K562 (cell line): ENCODE measurements at places on chromosomes 16 and 17.

DNA sequence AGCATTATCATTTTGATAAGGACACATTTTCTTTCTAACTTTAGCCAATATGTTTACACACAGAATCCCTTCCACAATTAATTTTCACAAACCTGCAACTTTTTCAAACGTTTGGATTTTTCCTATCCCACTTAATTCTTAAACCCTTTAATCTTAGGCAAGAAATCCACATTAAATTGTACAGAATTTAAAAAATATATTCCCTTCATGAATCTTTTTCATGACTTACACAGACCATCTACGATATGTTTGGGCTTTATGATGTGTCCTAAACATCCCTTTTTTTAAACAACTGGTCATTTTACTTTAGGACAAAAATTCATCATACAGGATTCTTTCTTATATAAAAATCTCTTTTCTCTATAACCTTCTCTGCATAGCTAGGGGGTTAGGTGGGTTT, 241.5 kb upstream of the CNTNAP4 start:
- DNase-seq = no peak

DNA sequence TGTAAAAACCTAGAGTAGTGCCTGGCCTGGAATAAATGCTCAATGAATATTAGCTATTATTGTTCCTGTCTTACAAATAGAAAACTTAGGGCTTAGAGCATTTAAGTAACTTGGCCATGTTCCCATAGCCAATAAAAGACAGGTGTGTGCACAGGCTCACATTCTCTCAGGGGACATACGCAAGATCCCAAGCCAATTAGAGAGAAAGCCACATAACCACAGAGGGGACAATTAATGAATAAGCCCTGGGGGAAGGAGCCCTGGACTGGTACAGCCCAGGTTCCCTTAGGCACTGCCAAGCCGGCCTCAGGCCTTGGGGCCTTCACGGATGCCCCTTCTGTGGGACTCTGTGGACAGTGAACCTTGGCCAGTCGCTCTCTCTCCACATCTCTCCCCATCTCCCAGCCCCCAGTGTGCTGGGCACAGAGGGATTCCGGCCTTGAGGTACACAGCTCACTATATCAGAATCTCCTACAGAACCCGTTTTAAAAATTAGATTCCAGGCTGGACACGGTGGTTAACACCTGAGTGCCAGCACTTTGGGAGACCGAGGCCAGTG, 27.3 kb upstream of the ABCC12 start:
- no peak for DNase-seq

DNA sequence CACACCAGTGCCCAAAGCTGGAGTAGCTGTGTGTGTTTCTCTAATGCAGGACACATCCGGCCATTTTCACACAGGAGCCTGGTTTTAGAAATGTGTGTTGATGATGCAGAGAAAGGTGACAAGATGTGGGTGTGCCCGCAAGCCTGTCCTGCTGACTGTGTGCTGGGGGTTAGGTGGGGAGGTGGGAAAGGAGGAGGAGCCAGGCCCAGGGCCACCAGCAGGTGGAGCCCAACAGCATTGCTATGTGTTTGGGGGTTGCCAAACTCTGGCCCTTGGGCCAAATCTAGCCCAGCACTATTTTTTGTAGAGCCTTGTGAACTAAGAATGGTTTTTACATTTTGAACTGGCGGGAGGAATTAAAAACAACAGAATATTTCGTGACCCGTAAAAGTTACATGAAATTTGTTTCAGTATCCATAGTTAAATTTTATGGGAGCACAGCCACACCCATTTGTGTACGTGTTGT, 61.7 kb upstream of the LGALS9 start:
- peak; percentile 93 for DNase-seq

- DNase-seq = no peak
These were observed 106.6 kb downstream of the MAF start for GRCh38 chr16:79493911-79494310.
